NB4 (cell line): ENCODE measurements at places on chromosomes 11 and 22.

- DNase-seq = no peak
Observed at GRCh38 chr22:20752873-20753272, 21.0 kb upstream of the SERPIND1 start.

DNA sequence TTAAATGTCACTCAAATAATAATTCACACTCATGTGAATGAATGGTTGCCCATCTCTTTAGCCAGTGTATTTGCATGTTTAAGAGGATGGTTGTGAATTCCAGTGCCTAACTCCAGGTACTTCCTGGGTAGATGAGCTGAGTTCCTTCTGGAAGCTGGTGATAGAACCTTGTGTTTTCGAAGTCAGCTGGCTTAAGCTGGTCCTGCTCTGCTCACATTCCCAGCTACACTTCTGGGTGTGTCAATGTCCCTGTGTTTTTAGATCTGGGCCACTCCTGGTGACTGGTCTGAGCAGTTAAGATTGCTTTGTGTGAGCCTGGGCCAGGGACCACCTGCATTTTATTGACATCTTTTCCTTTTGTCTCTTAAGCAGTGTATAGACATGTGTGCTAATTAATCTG, 10.6 kb downstream of the TEAD1 start:
- DNase-seq = no peak

GRCh38 chr11:60905551-60906113, 753 bp downstream of the PRPF19 start:
- no peak for DNase-seq

GRCh38 chr11:102955624-102956023, at the start of gene MMP13:
Gene MMP13, minus strand, starts transcription at chr11:102955732. Its CDS starts 27 bp downstream, at chr11:102955705.
- no peak for DNase-seq

GRCh38 chr11:44219830-44220796, 89.8 kb downstream of the ALX4 start:
- no peak for DNase-seq

- no peak for DNase-seq
Observed at GRCh38 chr22:41772198-41772597, 28.3 kb upstream of the CCDC134 start.

GRCh38 chr11:3092603-3093141, 35.4 kb upstream of the CARS1 start:
- DNase-seq = peak; percentile 16

- peak; percentile 79 for DNase-seq
Observed at GRCh38 chr11:45092404-45092785, 54.0 kb upstream of the PRDM11 start.

- DNase-seq = no peak
Observed at GRCh38 chr22:36182056-36182455, 19.6 kb downstream of the APOL4 start.

GRCh38 chr11:57358543-57358961, 20.4 kb downstream of the P2RX3 start:
- DNase-seq = no peak

- no peak for DNase-seq
Observed at GRCh38 chr11:118827118-118827517, 36.2 kb upstream of the DDX6 start.

GRCh38 chr11:133934599-133935550, 21.9 kb downstream of the IGSF9B start:
- DNase-seq = peak; percentile 63

GRCh38 chr11:95780544-95780943, 9.0 kb downstream of the FAM76B start:
- DNase-seq = no peak

GRCh38 chr11:67463186-67463585, 5.9 kb downstream of the TMEM134 start:
- DNase-seq = no peak
